Fibroblast of mammary gland (primary cell): ENCODE measurements at places on chromosomes 7 and 10.

DNA sequence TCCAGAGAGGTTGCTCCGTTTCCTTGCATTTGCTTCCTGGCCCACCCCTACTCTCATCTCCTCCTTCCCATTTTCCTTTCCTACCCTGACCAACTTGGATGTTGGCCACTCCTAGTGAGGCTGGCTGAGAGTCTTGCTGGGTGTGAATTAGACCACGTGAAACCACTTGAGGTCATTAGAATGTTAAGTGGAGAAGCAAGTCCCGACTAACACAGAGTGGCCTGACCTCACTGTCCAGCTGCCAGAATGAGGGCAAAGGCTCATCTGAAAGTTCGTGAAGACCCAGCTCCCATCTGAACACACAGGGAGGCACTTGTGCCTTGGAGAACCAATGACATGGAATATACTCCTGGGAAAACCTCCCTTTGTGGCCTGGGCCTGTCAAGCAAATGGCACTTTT is 80.8 kb downstream of the WDR11 start:
- no peak for DNase-seq

DNA sequence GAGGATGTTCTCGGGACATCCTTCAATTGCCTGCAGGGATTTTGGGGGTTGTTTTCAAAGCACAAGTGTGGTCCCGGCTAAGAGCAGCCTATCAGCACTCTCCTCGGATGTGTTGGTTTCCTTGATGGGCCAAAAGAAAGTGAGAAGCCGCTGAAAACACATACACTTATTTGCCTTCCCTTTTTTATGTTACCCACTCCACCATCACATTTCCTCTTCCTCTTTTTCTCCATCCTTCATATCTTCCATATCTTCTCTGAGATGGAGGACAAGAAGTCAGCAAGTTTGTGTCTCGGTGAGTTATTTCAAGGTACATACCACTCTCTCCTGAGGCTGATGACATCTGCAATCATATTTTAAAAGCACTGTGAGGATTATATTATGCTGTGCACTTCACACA is 64.0 kb downstream of the ZNF33B start:
- DNase-seq, result no peak

DNA sequence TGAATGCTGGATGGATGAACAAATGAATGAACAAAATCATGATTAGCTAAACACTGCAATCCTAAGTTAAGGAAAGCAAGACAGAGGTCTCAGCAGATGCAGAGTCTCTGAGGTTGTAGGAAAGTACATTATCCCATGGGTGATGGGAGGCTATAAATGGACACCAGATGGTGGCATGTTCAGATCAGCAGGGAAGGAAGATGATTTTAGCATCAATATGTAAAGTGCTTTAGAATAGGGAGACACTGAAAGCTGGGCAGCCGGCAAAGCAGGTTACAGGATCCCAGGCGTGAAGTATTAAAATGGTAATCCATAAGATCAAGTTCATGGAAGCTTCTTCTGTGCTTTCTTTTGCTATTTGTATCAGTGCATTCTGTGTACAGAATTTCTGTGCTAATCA is 7.9 kb upstream of the RAPGEF5 start:
- no peak for DNase-seq

GRCh38 chr10:132847856-132848255 is 61.9 kb upstream of the NKX6-2 start:
- DNase-seq, result no peak

- no peak for DNase-seq
Measured at GRCh38 chr10:82867056-82867455, 992.1 kb downstream of the NRG3 start.

DNA sequence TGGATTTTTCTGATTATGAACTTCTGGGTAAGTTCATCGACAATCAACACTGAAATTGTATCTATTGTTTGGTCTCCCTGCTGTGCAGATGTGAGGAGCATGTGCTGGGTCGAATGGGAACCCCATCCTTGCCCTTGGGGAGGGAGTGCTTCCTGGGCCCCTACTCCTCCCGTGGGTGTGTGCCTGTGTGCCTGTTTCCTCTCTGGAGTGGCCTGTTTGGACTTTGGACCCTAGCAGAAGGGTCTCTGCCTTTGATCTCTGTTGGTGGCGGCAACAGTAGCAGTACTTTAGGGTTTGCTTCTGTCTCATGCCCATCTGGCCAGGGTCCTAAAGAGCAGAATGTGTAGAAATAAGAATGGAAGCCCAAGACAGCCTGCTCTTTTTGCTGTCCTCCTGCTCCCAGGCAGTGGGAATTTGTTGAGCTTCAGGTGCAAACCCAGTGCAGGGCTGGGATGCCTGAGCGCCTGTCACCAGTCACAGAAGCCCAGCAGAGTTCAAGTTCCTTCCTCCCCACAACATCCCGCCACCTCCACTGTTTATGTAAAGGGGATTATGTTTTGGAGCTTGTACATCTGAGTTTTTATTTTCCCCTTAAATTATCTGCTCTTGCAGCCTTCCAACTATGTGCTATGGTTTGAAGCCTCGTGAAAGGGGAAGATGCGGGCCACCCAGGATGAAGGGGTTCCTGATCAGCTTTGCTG is 1.5 kb upstream of the TACR2 start:
- no peak for DNase-seq

DNA sequence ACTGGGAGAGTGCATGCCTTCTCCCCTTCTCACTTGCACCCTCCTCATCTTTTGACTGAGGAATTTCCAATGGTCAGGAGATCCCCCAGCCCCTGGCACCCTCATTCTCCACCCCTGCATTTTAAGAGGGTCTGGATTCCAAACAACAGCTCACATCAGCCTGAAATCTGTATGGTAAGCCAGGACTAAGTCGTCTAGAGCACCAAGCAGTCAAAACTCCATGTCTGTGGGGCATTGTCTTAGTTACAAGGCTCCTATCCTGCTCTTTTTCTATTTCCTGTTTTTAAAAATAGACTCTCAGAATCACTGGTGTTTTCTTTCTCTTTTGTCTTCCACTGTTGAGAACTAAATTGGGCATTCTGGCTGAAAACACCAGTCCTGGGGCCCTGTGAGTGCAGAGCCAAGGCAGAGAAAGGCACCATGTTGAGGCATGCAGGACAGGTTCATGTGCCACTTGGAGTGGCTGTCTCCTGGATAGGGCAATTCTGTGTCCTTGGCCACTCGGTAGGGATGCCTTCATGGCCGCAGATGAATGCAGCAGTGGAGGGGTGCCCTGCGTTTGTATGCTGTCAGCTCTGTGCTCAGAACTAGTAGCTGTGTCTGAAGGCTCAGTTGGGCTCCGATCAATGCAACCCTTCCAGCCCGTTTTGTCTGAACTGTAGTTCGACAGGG is 216.6 kb upstream of the YAE1 start:
- DNase-seq, result no peak

- no peak for DNase-seq
Measured at GRCh38 chr10:1382711-1383110, 326.5 kb downstream of the WDR37 start.

GRCh38 chr7:146948703-146949102 is 832.1 kb downstream of the CNTNAP2 start:
- no peak for DNase-seq
